Kidney (tissue), 22 donors: ENCODE measurements at places on chromosomes 6 and 20. TPM values are rescaled to one million over a fixed set of nuclear protein-coding genes. Genes with fewer than 3 reads are reported as not detected.

DNA sequence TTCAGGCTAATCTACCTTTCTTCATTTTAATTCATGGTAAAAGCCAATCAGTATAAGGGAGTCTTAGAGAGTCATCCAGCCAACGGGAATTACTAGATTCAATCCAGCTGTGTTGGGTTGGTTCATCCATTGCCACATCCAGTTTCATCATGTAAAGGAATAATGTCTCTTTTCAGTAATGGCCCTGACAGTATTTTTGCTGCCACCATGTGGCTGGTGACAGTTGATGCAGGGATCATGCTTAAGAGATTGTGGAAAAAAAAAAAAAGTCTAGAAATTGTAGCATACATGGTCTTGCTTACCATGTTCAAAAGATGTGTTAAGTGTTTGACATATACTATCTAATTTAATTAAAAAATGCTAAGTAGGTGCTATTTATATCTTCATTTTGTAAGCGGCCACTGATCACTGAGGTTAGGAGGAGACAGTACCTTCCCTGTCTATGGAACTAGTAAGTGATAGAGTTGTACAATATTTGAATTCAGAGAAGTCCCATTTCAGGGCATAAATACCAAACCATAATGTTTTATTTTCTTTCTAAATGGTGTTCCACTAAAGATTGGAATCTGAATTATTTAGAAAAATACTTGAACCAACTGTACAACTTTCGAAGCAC lies 135.9 kb downstream of the KHDRBS2 start:
- H3K27me3 ChIP-seq = no peaks in the 10 kb centered on the region
- H3K4me3 ChIP-seq = no peak overlapping the region
- H3K36me3 ChIP-seq = no peaks in the 10 kb centered on the region

DNA sequence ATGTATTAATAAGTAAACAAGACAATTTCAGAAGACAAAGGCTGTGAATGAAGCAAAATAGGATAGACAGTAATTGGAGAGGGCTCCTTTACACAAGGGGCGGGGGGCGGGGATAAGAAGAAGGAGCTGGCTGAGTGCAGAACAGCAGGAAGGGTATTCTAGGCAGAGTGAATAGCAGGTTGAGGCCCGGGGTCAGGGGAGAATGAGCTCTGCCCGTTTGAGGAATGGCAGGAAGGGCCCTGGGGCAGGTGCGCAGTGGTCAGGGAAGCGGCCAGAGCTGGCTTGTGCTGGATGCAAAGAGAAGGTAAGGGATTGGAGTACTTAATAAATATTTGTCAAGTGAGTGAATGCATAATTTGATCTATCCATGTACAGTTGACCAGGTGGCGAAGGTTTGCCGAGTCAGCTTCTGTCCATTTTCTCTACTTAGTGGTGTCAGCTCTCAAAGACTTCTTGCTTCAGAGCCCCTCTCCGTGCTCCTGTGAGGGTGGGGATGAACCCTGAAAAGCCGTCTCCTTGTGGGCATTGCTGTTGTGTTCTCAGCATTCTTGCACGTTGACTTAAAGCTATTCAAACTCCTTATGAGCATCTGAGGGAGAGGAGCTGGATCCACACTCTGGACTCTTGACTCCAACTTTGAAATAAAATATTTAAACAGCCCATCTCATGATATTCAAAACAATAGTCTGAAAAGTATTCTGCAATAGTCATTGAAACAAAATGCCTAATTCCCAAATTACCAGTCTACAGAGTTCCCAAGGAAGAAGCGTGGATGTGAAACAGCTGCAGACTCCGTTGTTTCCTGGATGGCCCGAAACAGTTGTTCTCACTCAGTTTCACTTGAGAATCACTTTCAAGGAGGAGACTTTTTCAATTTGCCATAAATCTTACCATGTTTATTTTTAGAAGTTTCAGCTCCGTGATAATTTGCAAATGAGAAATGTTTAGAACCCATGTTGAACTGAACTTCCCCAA lies 105.1 kb downstream of the EDN3 start:
- peaks cover 2% of the 10 kb centered on the region for H3K27me3 ChIP-seq
- H3K36me3 ChIP-seq = no peaks in the 10 kb centered on the region
- no peak overlapping the region for H3K27ac ChIP-seq
- H3K4me3 ChIP-seq = no peak overlapping the region

Gene OPRL1
- total RNA-seq = 1.2 TPM

DNA sequence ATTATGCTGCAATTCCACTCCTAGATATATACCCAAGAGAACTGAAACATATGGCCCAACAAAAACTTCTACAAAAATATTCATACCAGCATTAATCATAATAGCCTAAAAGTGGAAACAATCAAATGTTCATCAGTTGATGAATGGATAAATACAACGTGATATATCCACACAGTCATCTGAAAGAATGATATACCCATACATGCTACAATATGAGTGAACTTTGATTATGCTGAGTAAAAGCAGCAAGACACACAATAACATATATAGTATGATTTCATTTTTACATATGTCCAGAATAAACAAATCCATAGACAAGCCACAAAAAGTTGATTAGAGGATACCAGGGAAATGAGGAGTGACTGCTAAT lies 30.7 kb downstream of the CDK19 start:
- H3K27ac ChIP-seq = no peak overlapping the region
- DNase-seq = no peak
- no peaks in the 10 kb centered on the region for H3K36me3 ChIP-seq
- no peaks in the 10 kb centered on the region for H3K4me1 ChIP-seq
- no peaks in the 10 kb centered on the region for H3K27me3 ChIP-seq
- H3K4me3 ChIP-seq = no peak overlapping the region

- peak overlapping the region; percentile 92 for H3K27ac ChIP-seq
- no peaks in the 10 kb centered on the region for H3K36me3 ChIP-seq
- peak overlapping the region; percentile 85 for H3K4me3 ChIP-seq
- H3K4me1 ChIP-seq = peaks cover 13% of the 10 kb centered on the region
- DNase-seq = peak; percentile 57
- no peaks in the 10 kb centered on the region for H3K27me3 ChIP-seq
These were observed 2.8 kb downstream of the NEDD9 start for GRCh38 chr6:11229655-11230046.

GRCh38 chr6:5412663-5413062 lies 151.3 kb downstream of the FARS2 start:
- no peaks in the 10 kb centered on the region for H3K27me3 ChIP-seq
- no peak for DNase-seq
- no peaks in the 10 kb centered on the region for H3K36me3 ChIP-seq
- no peak overlapping the region for H3K4me3 ChIP-seq

GRCh38 chr6:130720076-130720715 lies 107.0 kb upstream of the SMLR1 start:
- no peak overlapping the region for H3K4me3 ChIP-seq
- no peaks in the 10 kb centered on the region for H3K36me3 ChIP-seq
- no peak overlapping the region for H3K27ac ChIP-seq
- H3K27me3 ChIP-seq = no peaks in the 10 kb centered on the region
- DNase-seq = no peak

Gene MEI4
- total RNA-seq = 1.2 TPM

DNA sequence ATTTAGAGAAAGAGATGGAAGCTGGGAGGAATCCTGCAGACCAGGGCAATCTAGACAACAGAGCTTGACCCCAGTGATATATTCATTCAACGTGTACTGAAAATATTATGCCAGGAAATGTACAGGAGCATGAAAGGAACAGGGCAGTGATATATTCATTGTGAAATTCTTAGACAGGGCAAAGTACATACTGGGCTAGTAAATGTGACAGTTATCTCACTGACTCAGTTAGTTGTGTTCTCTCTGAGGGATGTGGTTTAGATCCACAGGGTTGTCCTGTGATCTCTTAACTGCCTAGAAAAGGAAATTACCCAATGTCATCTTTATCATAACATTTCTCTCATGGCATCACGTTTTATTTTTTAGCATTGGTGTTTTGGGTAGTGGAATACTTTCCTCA lies 891.3 kb downstream of the EYS start:
- H3K4me3 ChIP-seq = no peak overlapping the region
- H3K36me3 ChIP-seq = no peaks in the 10 kb centered on the region
- no peak overlapping the region for H3K27ac ChIP-seq

GRCh38 chr6:41621367-41621766 lies 16.9 kb upstream of the MDFI start:
- no peak overlapping the region for H3K4me3 ChIP-seq
- no peak overlapping the region for H3K27ac ChIP-seq
- H3K4me1 ChIP-seq = peaks cover 2% of the 10 kb centered on the region
- DNase-seq = no peak
- H3K27me3 ChIP-seq = no peaks in the 10 kb centered on the region

DNA sequence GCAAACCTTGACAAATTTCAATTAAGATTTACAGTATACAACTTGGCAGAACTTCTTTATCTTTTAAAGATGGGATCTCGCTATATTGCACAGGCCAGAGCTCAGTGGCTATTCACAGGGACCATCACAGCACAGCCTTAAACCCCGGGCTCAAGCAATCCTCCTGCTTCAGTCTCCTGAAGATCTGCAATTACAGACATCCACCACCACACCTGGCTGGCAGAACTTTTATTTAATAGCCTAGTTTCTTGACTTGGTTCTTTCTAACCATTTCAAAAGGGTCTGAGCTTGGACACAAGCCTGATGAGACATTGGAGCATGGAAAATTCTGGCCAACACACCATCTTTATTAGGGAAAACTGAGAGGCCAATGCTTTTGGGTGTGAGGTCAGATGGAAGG lies 151.6 kb upstream of the KCNG1 start:
- DNase-seq = no peak
- no peak overlapping the region for H3K27ac ChIP-seq
- no peaks in the 10 kb centered on the region for H3K27me3 ChIP-seq
- H3K4me1 ChIP-seq = no peaks in the 10 kb centered on the region
- no peak overlapping the region for H3K4me3 ChIP-seq

Gene EPPIN
- not detected for total RNA-seq

Gene TRIM31
- total RNA-seq = 0.22 TPM

- H3K27me3 ChIP-seq = no peaks in the 10 kb centered on the region
- no peak for DNase-seq
- no peak overlapping the region for H3K4me3 ChIP-seq
- H3K4me1 ChIP-seq = no peaks in the 10 kb centered on the region
- H3K36me3 ChIP-seq = no peaks in the 10 kb centered on the region
These were observed 108.8 kb downstream of the ASXL1 start for GRCh38 chr20:32466739-32467505.

Gene DHX35
- total RNA-seq = 11.0 TPM

DNA sequence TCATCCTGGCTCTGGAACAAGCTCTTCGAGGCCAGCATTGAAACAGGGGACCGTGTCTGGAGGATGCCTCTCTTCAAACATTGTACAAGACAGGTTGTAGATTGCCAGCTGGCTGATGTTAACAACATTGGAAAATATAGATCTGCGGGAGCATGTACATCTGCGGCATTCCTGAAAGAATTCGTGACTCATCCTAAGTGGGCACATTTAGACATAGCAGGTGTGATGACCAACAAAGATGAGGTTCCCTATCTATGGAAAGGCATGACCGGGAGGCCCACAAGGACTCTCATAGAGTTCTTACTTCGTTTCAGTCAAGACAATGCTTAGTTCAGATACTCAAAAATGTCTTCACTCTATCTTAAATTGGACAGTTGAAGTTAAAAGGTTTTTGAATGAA lies 3.6 kb upstream of the CDKN1A start:
- H3K36me3 ChIP-seq = no peaks in the 10 kb centered on the region
- DNase-seq = no peak
- H3K4me3 ChIP-seq = no peak overlapping the region
- H3K27ac ChIP-seq = no peak overlapping the region

Gene LHFPL5
- 0.47 TPM for total RNA-seq

DNA sequence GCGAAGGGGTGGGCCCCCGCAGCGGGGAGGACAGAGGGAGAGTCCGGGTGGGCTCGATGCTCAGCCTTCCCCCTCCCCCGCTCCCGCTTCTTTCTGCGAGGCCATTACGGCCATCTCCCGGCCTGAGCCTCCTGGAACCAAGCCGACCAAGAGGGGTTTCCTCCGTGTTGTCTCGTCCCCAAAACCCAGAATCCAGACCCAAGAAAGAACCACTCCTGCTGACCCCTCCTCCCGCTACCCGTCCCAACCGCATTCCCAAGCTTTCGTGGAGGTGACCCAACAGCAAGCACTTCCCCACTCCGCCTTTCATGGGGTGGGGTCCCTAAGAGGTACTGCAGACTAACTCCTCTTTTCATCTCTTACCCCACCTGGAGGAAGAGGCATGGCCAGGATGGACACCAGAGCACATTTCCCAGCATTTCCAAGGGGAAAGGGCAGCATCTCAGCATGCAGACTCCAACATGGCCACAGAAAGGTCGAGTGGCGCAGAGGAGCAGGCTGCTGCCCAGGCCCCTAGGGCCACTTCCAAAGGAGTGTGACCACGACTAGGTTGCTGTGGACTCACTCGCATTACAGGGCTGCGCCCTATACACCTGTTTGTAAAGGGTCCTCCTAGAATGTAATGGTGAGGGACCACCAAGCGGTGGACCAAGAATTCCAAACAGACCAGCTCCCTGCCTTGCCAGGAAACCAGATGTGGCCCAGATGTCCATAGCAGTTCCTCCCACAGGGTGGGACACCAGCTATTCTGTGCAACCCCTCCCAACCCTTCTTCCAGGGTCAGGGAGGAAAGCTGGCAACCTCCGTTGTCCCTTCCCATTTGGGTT lies 53.4 kb downstream of the MRPL14 start:
- H3K36me3 ChIP-seq = no peaks in the 10 kb centered on the region
- H3K27me3 ChIP-seq = no peaks in the 10 kb centered on the region
- H3K4me3 ChIP-seq = peak overlapping the region; percentile 37
- peaks cover 18% of the 10 kb centered on the region for H3K4me1 ChIP-seq
- no peak overlapping the region for H3K27ac ChIP-seq

Gene TRIM10
- total RNA-seq = 0.79 TPM

DNA sequence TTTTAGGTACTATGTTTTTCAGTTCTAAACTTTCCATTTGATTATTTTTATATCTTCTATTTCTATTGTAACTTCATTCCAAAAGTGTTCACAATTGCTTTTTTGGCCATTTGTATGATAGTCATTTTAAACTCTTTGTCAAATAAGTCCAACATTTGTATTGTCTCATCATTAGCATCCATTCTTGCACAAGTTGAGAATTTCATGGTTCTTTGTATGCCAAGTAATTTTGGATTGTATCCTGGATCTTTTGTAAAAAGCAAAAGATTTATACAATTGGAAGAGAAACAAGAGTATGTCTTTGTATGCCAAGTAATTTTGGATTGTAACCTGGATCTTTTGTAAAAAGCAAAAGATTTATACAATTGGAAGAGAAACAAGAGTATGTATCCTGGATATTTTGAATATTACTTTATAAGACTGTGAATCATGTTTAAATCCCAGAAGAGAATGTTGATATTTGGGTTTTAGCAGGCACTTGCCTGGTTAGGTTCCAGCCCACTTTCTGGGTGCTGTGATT lies 36.9 kb upstream of the NT5E start:
- no peak for DNase-seq
- H3K27ac ChIP-seq = no peak overlapping the region
- H3K4me1 ChIP-seq = no peaks in the 10 kb centered on the region
- H3K4me3 ChIP-seq = no peak overlapping the region
- H3K27me3 ChIP-seq = no peaks in the 10 kb centered on the region
- no peaks in the 10 kb centered on the region for H3K36me3 ChIP-seq
